ENCODE measurements at places on chromosomes 2 and 18.

- DNase-seq, result no peak
These were observed 135.5 kb downstream of the IRS1 start for GRCh38 chr2:226664140-226664539.

DNA sequence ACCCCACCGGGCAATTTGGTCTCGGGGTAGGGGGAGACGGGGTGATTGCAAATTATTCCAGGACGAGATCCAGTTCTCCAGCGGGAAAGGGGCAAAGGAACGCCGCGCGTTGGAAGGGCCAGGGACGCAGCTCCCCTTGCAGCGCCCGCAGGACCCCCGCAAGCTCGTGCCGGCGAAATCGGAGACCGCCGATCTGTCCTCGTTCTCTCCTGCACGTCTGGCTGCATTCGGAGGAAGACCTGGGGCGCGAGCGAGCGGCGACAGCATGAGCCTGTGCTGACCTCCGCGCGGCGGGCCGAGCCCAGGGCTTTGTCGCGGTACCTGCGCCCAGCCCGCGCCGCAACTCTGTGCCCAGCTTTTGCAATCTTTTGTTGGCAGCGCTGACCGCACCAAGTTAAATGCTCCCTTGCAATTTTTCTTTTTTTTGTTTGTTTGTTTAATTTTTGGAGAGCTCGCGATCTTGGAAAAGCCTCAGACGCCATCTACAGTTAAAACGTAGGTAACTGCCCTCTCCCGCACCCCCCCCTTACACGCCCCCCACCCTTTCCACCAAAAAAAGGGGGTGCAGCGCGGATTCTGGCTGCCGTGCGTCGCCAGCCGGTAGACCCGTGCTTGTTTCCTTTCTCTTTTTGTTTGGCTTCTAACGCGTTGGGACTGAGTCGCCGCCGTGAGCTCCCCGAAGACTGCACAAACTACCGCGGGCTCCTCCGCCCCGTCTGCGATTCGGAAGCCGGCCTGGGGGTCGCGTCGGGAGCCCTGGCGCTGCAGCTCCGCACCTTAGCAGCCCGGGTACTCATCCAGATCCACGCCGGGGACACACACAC lies 667 bp downstream of the TRIB2 start:
- DNase-seq, result peak; percentile 53

GRCh38 chr2:189673661-189674373 lies 653 bp upstream of the ANKAR start:
- DNase-seq, result no peak

GRCh38 chr2:193348055-193348454 lies 1153.3 kb upstream of the TMEFF2 start:
- no peak for DNase-seq

DNA sequence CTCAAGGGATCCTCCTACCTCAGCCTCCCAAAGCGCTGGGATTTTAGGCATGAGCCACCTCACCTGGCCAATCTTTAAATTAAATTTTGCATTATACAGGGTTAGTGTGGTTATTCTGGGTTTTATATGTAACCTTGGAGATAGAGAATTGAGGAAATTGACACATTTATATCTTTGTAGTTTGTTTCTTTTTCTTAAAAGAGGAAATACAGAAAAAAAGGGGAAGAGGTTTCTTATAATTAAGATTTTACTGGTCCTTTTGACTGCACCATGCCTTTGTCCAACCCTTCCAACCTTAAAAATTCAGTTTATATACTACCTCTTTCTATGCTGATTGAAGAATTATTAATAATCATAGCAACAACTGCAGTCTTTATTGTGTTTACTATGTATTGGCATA lies 210.1 kb upstream of the STON1 start:
- DNase-seq, result peak; percentile 77

DNA sequence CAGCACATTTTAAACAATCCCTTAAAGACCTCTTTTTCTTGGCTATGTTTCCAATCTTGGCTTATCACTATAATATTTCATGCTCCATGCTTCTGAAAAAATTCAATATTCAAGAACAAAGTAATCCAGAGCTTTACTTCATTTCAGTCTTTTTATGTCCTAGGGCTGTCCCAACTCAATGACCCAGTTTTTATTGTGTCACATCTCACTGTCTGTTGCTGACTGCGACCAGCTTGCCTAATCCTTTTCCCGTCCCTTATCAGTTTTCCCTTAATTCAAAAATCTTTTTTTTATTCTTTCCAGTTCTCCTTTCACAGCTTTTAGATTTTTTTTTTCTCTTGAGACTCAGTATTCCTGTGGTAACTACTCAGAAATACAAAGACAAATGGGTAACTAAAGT lies 10.2 kb downstream of the TMEM17 start:
- DNase-seq, result no peak

DNA sequence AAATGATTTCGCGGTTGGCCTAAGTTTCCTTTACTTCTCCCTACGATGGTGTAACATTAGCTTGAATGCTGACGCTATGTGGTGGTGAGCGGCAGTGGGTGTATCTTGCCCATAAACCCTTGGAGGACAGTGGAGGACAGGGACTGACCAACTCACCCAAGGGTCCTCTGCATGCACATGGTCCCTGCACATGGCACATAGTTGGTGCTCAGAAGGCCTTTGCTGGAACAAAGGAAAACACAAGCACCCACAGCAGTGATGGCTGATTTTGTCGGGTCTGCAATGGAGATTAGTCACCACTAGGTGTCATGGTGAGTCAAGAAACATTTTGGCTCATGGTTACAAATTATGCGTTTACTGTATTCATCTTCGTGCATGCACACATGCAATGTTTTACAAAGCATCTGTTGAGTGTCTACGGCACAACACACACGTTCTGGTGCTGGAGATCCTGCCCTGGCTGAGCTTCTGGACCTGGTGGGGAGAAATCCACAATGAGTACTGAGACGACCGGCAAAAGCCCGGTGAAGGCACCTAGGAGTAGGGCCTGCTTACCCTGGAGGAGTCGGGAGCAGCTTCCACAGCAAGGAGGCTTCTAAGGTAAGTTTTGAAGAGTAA lies 44.0 kb downstream of the PDCL3 start:
- DNase-seq, result peak; percentile 64

GRCh38 chr2:136932700-136933099 lies 167.4 kb downstream of the THSD7B start:
- DNase-seq, result no peak

- DNase-seq, result peak; percentile 47
These were observed 31.3 kb downstream of the COLEC12 start for GRCh38 chr18:468955-469790.

GRCh38 chr2:174682007-174682577 lies 82.2 kb downstream of the CHRNA1 start:
- DNase-seq, result no peak

DNA sequence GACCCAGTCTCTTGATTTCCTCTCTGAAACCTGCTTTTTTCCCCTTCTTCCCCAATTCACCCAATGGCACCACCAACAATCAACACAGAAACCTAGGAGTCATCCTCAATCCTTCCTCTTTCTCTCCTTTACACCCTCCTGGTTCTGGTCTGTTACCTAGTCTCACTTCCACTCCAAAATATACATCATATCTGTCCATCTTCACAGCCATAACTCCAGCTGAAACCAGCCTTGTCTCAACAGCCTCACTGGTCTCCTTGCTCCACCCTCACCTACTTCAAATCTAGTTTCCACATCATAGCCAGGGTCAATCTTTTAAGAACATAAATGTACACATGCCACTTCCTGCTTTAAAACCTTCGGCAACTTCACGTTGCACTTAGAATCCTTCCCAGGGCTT lies 11.8 kb upstream of the TWSG1 start:
- DNase-seq, result no peak

- peak; percentile 23 for DNase-seq
These were observed 138.7 kb upstream of the BOD1L2 start for GRCh38 chr18:57008001-57008686.

DNA sequence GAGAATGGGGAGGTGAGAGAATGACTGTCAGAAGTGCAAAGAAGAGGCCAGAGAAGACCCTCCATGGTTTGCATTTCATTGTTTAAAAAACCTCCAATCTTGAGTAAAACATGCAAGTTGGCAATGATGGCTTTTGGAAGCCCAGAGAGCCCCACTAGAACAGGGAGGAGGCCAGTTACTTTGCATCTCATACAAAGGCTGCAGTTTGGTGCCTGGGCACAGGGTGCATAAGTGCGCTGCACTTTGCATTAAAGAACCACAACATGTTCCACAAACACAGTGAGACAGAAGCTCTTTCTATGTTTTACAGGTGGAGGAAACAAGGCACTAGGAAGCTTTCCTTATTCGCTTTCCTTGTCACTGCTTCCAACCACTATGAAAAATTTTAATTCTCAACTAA lies 25.4 kb downstream of the PSTPIP2 start:
- no peak for DNase-seq

GRCh38 chr2:193869564-193869963 lies 1674.8 kb upstream of the TMEFF2 start:
- DNase-seq, result no peak

DNA sequence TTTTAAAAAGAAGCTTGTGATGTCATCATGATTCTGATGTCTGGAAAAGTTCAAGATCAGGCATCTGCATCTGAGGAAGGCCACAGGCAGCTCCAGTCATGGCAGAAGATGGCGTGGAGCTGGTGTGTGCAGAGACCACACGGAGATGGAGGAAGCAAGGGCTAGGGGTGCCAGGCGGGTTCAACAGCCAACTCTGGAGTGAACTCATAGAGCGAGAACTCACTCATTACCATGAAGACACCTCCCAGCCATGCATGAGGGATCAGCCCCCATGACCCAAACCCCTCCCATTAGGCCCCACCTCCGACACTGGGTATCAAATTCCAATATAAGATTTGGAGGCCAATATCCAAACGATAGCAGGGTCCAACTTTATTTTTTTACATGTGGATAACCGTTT lies 61.6 kb downstream of the KCNG2 start:
- no peak for DNase-seq

GRCh38 chr2:35391736-35392442 lies 963.7 kb upstream of the CRIM1 start:
- no peak for DNase-seq

- DNase-seq, result no peak
These were observed 26.2 kb downstream of the INHBB start for GRCh38 chr2:120371969-120372625.

- DNase-seq, result no peak
These were observed 10.6 kb upstream of the SLC39A10 start for GRCh38 chr2:195646424-195646823.

GRCh38 chr2:71678874-71679273 lies 225.5 kb downstream of the DYSF start:
- no peak for DNase-seq

DNA sequence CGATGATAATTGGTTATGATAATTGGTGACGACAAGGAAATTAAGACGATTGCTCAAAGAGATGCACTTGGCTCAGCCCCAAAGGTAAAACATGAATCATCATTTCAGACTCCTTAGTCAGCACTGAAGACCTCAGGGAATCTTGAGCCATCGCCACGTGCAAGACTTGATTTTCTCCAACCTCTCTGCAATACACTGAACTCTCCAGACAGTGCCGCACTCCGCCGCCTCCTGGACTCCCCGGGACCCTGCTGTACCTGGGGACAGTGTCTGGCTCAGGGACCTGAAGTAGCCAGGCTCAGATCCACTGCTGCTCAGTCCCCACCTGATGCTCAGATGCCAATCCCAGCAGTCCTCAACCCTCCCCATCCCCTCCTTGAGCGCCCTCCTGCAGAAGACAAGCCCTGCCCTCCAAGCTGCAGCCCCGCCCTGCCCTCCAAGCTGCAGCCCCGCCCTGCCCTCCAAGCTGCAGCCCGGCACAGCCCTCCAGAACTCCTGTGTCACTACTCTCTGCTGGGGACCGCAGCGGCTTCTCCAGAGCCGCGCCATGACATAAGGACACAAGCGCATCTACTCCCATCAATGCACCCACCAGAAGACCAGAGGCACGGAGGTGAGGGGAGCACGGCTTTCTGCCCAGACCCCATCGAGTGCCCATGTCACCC lies 1.1 kb downstream of the TMEM18 start:
- peak; percentile 45 for DNase-seq

DNA sequence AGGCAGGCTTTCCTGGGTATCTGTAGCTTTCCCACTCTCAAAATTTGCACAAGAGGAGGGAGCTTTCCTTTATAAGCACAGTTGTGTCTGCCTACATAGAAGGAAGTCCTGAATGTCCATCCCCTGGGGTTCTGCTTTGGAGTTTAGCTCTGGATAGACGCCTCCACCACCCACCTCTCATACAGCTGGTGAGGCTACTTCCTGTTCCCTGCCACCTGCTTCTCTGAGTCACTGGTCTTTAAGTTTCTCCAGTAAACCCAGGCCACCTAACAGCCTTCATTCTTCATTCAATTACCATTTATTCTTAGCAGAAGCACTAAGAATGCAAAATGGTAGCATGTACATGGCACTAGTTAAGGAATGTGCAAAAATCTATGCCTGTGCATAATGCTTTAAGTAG lies 407.8 kb downstream of the CDH2 start:
- no peak for DNase-seq

GRCh38 chr2:167293172-167293781 lies 405.0 kb downstream of the XIRP2 start:
- no peak for DNase-seq

- no peak for DNase-seq
These were observed 19.2 kb downstream of the KCNF1 start for GRCh38 chr2:10930721-10931516.

DNA sequence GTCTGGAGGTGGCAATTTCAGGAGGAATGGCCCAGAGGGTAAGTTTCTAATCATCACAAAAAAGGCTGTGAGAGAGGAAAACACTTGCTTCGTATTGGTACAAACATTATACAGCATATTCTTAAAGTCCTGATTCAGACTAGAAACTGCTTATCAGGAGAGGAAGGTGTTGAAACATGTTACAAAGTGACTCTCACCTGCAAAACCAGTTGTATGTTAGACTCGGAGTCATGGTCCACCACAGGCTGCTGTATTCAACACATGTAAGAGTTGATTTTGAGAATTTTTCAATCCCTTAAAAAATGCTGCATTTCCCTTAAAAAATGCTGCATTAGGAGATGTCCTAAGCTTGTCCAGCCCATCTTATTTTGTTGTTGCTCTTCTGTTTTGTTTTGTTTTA lies 61.5 kb downstream of the MBP start:
- DNase-seq, result no peak

DNA sequence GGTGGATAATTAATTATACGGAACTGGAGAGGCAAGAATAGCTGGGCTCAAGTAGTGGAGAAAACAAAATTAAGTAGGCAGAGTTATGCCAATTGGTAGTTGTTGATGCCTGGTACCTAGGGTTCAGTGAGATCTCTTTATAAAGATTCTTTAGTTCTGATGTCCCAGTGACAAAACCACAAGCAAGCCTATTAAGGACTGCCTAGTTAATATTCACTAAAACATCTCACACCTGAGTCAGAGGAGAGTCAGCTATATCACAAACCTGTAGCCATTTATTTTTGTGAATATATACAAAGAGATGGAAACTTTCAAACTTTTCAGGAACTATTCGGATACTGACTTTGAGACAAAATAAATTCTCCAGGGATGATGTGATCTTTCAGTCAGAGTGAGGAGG lies 213.9 kb upstream of the CYP26B1 start:
- DNase-seq, result no peak

Measured in inflammatory macrophage treated with lipopolysaccharide for 4 hours (primary cell).